ENCODE measurements at places on chromosomes 4 and X.

DNA sequence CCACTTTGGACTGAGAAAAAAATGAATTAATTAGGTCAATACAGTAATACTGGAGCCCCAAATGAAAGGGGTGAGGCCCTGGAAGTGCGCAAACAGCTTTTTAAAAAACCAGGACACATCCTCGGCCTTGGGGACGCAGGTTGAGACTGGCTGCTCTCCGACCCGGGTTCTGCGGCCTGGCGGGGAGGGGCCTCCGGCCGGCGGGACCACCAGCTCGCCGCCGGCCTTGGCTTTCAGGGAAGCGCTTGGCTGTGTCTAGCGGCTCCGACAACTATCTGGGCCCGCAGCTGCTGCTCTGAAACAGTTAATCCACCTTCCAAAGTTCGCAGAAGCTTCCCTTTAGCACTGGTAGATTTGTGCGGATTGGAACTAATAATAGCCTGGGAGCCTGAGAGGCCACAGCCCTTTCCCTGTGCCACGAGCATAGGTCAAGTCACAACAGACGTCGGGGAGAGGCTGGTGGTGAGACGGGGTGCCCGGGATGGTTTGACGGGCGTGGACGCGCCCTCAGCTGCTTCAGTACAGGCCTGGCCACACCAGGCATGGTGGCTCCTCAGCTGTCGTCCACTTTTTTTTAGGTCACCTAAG lies 1.1 kb upstream of the SEL1L3 start:
- DNase-seq: no peak

GRCh38 chr4:6362243-6362885 lies 92.7 kb downstream of the WFS1 start:
- DNase-seq: no peak

GRCh38 chr4:166284221-166284620 lies 411.2 kb downstream of the TLL1 start:
- no peak for DNase-seq

GRCh38 chr4:23539969-23540569 lies 349.8 kb downstream of the PPARGC1A start:
- no peak for DNase-seq

GRCh38 chr4:24770667-24771066 lies 24.7 kb upstream of the SOD3 start:
- DNase-seq: no peak

DNA sequence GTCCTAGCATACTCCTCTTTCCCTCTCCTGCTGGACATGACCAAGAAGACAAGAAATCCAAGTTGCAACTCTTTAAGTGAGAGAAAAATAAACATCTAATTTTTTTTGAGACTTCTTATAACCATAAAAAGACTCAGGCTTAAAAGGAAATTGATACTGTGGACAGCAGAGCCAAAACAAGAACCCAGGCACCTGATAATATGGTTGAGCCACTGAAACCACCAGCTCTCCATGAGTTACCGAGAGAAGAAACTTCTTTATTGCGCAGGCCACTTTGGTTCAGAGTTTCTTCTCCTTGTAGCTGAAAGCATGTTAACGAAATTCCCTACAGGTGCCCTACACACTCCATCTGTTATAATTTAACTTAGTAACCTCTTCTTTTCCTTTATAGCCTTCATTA lies 11.3 kb upstream of the SPCS3 start:
- no peak for DNase-seq

- no peak for DNase-seq
These were observed 148.4 kb upstream of the FGF16 start for GRCh38 chrX:77298790-77299189.

DNA sequence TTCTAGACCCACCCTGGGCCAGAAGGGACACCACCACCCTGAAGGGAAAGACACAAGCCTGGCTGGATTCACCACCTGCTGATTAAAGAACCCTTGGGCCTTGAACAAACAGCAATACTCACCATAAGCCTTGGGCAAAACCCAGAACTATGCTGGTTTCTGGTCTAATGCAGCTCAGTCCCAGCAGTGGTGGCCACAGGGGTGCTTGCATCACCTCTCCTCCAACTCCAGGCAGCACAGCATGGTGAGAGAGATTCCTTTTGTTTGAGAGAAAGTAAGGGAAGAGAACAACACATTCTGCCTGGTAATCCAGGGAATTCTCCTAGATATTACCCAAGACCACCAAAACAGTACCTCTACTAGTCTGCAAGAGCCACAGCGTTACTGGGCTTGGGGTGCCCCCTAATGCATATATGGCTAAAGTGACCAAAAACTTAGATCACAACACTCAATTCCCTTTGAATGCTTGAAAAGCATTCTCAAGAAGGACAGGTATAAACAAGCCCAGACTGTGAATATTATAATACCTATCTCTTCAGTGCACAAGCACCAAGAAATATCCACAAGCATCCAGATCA lies 25.7 kb downstream of the RNF128 start:
- DNase-seq: no peak

GRCh38 chr4:92651536-92651935 lies 347.8 kb downstream of the GRID2 start:
- DNase-seq: no peak

DNA sequence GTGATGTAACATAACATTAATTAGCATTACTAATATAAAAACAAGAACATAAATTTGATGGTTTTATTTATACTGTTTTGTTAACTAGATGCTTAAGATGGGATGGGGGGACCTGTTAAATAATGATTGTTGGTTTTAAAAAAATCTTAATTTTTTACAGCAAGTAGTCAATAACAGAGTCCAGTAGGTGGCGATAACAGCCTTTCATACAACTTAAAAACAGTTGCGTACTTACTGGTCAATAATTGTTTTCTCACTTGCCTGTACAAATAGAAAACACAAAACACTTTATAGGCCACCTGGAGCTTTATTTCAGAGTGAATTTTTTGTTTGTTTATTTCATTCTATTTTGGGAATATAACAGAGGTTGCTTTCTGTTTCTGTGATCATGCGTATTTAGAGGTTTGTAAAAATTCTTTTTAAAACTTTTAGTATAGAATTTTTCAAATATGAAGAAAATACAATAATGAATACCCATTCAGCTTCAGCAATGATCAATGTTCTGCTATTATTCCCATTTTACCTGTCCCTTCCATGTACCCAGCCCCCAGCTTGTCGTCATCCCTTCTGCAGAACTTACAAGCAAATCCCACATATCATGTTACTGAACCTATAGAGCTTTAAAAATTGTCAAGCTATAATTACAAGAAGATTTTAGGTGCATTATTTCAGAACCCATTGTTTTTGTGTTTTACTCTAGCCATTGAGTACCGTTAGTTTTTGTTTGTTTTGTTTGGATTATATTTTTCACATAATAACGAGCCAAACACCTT lies 97.1 kb downstream of the MRPL1 start:
- DNase-seq: peak; percentile 30

DNA sequence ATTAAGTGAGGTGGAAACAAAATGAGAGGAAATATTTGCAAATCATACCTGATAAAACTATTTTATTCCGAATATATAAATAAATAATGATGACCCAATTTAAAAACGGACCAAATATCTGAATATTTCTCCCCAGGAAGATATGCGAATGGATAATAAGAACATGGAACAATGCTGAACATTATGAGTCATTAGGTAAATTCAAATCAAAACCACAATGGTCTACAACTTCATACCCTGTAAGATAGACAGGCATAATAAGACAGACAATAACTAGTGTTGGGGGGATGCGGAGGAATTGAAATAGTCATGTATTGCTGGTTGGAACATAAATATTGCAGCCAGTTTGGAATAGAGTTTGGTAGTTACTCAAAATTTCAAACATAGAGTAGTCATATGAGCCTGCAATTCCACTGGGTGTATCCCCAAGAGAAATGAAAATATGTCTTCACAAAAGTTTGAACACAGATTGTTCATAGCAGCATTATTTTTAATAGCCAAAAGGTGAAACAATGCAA lies 47.6 kb upstream of the DRP2 start:
- no peak for DNase-seq
